ENCODE measurements at places on chromosomes 5 and 9. TPM values are rescaled to one million over a fixed set of nuclear protein-coding genes. Genes with fewer than 3 reads are reported as not detected.

DNA sequence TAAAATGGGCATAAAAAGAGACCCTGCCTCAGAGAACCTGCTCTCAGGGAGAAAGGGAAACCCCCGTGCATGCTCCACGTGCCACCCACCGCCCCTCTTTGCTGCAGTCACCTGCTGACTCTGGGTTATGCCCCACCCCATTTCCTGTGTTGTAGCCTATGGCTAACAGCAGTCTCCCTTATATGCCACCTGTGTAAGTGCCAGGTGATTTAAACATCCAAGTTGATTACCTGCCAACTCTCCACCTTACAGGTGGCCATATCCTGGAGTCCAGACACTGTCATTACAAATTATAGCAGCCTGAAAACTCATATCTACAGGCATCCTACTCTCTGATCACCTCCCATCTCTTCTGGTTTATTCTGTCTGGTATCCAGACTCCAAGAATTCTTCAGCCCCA is 242.6 kb downstream of the HSPA4 start:
- no peak for DNase-seq

- no peak for DNase-seq
These were observed 136.2 kb upstream of the HAPLN1 start for GRCh38 chr5:83856881-83857280.

DNA sequence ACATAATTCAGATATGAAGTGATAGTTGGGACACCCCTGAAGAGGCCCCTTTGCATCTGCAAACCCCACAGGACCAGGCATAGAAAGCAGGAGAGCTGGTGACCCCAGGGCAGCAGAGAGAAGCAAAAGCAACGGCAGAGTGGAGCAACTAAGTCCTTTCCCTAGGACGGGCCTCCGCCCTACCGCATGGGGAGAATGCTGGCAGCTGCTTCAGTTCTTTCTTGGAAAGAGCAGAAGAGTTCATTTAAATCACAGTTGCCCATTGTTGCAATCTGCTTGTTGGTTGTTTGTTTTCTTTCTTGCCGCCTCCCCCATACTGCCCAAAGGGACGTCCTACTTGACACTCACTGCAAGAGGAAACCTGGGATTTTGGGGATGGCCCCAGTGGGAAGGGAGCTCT is 126.2 kb downstream of the ADAMTS16 start:
- no peak for DNase-seq

DNA sequence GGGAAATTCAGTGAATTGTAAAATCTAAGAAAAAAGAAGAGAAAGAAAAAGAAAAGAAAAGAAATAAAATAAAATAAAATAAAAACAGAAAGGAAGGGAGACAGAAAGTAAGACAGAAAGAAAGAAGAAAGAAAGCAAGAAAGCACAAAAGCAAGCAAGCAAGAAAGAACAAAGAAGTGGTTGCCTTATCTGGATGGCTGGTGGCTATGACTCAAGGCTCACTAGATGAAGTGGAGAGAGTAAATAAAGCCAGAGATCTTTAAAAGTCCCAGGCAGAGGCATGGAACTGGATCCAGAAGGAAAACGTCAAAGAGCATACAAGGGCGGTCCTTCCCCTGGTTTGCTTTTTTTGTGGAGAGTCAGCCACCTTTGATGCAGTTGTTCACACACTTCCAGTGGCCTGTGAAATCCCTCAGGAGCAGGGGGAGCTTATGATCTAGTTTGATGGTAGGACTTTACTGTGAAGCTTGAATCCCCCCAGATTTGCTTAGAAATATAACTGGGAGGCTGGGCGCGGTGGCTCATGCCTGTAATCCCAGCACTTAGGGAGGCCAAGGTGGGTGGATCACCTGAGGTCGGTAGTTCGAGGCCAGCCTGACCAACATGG is 176.7 kb upstream of the HMHB1 start:
- no peak for DNase-seq

DNA sequence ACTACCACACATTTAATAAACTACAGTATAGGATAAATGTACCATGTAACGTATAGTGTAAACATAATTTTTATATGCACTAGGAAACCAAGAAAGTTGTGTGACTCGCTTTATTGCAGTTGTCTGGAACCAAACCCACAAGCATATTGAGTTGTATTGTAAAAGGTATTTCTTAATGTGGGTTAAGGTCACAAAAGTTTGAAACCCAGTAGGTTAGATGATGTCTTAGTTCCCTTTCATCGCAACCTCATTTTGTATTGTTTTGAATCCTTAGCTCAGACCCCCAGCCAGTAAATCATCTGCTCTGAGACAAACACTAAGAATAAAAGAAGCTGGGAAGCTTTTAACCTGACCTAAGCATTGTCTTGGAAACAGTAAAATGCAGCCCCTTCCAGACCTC is 79.1 kb downstream of the TRIO start:
- DNase-seq = no peak

GRCh38 chr5:81788329-81788728 is 37.4 kb upstream of the SSBP2 start:
- DNase-seq = no peak

GRCh38 chr5:128586848-128587247 is 48.8 kb upstream of the FBN2 start:
- no peak for DNase-seq

GRCh38 chr5:133400120-133400519 is 212.2 kb downstream of the FSTL4 start:
- no peak for DNase-seq

DNA sequence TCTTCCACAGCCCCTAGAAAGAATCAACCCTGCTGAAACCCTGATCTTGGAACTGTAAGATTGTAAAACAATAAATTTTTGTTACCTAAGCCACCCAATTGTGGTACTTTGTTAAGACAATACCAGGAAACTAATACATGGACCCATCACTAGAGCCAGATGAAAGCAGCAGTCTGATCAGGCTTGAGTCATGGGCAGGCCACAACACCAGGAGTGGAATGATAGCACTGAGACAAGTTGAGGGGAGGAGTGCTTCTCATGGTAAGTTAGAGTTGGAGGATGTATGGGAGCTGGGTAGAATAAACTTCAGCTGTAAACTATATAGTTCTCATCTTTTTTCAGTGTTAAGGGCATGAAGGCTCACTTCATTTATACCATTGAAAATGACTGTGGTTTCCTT is 164.4 kb upstream of the OR13F1 start:
- DNase-seq = no peak

ABLIM3 gene
- total RNA-seq = 14.3 TPM

All from HCT116 (cell line).